Umbilical cord (tissue), 2 donors: ENCODE measurements at places on chromosomes 13 and 19. TPM values are rescaled to one million over a fixed set of nuclear protein-coding genes. Genes with fewer than 3 reads are reported as not detected.
A peak's percentile ranks its signal among the peaks of the same experiment; 100 is the strongest.

DNA sequence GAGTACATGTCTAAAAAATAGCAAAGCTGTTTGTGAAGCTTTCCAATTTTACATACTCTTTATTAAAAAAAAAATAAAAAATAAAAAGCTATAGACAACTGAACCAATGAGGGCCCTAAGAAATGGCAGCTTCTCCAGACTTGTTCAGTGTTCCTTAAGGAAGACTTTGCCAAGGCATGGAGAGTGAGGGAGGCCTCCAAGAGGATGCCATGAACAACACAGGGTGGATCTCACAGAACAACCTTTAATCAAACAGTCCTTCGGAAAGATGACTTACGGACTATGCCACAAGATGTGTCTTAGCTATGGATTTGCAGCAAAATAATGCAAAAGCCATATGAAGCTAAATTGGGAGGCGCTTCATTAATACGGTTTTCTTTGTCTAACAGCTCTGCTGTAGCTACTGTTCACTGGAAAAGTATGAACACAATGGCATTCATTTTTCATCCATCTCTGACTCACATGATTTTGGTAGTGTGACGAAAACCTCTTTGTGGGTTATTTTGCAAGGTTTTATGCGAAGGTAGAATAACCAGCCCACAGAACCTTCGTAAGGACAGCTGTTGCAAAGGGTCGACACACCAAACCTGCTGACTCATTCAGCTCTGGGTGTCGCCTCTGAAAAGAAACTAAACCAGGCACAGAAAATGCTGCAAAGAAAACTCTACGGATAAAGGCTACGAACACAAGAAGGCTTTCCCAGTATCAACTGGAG lies 27.7 kb downstream of the EFNB2 start:
- DNase-seq = peak; percentile 54

- DNase-seq = no peak
Measured at GRCh38 chr19:23203841-23204344, 46.3 kb downstream of the ZNF724 start.

- peak; percentile 27 for DNase-seq
Measured at GRCh38 chr19:42143341-42144234, 11.3 kb upstream of the POU2F2 start.

POU2F2 gene
- total RNA-seq = 2.9 TPM

FFAR3 gene
- 7.0 TPM for total RNA-seq

SPINT2 gene
- total RNA-seq = 113 TPM

CBY2 gene
- 2.2 TPM for total RNA-seq

PTPRH gene
- 0.24 TPM for total RNA-seq
